ENCODE measurements at places on chromosomes 16 and 17. TPM values are rescaled to one million over a fixed set of nuclear protein-coding genes. Genes with fewer than 3 reads are reported as not detected.

EVI2B gene
- total RNA-seq: 2.4 TPM

DNA sequence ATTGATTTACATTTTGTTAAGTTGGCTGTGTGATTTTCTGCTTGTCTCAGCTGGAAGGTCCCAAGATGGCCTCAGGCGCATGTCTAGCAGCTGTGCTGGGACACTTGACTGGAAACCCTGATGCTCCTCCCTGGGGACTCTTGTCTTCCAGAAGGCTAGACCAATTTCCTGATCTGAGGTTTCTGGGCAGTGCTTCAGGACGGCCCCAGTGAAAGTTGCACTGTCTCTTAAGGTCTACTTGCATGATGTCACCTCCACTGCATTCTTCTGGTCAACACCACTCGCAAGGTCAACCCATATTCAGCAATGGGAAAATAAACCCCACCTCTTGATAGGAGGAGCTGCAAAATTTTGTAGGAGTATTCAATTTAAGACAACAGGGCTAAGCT is 116.0 kb downstream of the SALL1 start:
- no peak for DNase-seq

DNA sequence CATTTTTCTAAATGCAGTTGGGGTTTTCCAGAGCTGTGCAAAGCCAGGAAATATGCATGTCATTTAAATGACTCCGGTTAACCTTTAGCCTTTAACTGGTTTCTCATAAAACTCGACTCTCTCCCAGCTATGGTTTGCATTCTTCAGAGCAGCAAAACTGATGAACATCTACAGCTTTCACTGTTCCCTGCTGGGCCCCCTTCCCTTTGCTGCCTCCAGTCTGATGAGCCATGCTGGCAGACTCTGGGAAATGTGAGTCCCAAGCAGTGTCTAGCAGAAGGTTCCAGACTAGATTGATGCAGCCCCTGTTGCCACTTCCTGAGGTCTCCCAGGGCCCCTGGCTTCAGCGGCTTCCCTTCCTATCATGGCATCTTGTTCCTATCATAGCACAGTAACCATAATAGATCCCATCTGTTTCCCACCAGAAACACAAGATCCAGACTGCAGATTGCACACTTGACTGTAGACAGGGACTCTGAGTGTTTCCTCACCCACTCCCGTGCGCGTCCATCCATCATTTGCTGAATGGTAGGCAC is 135.4 kb downstream of the CLEC16A start:
- no peak for DNase-seq

CCL14 gene
- total RNA-seq: 5.1 TPM
